ENCODE measurements at places on chromosomes 4 and X.

- DNase-seq: no peak
Observed at GRCh38 chr4:64713256-64713840, 304.1 kb upstream of the TECRL start.

DNA sequence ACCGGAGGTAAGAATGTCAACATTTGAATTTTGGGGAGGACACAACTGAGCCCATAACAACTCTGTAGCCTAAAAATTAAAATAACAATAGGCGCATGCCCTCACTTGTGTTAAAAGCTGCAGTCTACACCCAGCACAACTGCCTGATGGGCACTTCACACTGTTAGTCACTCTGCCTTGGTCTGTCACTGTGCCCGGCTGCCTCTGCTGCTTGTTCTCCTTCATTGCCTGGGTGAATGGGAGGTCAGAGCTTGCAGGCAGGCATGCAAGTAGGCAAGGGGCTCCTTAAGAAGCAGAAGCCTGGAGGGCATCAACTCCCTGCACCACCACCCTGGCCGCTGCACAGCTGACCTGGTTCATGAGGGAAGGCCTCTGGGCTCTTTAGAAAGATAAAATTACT, 374.8 kb downstream of the MID1IP1 start:
- DNase-seq: no peak

GRCh38 chr4:65865489-65865888, 195.2 kb upstream of the EPHA5 start:
- DNase-seq: no peak

GRCh38 chr4:151166636-151167035, 67.2 kb downstream of the RPS3A start:
- no peak for DNase-seq

GRCh38 chrX:81301877-81302276, 100.0 kb downstream of the SH3BGRL start:
- no peak for DNase-seq

- no peak for DNase-seq
Observed at GRCh38 chrX:124250835-124251437, 81.5 kb upstream of the TEX13D start.

DNA sequence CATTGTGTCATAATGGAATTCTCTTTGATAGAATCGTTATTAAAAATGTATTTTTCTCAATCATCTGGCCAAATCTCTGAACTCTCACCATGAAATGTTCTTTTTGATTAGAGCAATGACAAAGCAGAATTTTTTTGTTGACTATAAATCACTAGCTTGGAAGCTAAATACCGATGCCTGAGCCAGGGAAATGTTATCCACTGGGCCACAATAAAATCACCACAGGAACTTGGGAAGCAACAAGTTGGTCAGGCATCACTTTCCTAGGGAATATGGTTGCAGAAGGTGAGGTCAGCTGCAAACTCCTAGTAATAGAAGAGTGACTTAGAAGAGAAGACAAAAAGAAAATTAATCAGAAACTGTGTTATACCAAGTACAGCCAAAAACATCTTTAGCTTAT, 60.6 kb upstream of the CFAP47 start:
- no peak for DNase-seq

Measured in T-helper 17 cell (primary cell).